T-cell (primary cell): ENCODE measurements at places on chromosomes 7 and 10.

- no peak for DNase-seq
Measured at GRCh38 chr7:96212474-96212873, 109.4 kb downstream of the SLC25A13 start.

DNA sequence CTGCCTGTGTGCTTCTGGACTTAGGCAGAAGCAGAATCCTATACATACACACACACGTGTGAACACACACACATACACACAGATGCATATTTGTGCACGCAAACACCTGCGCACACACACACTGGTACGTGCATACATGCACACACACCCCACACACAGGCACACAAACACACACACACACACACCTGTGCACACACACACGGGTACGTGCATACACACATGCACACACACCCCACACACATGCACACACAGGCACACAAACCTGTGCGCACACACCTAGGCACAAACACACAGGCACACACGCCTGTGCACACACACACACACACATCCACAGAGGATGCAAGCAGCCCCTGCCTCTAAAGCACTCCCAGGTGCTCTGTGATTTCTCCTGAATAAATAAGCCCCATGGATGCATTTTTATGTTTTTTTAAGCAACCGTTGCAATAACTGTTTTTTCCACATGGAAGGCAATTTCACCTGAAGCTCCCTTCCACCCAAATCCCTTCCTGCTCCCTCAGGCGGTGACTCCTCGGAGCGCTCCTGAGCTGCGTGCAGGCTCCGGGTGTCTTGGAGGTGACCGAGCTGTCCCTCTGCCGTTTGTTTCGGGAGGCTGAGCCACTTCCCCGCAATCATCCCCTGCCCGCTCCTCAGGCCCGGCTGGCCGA, 41.5 kb upstream of the PDGFA start:
- DNase-seq: no peak

- DNase-seq: no peak
Measured at GRCh38 chr10:78764846-78765430, 303.8 kb upstream of the ZMIZ1 start.

DNA sequence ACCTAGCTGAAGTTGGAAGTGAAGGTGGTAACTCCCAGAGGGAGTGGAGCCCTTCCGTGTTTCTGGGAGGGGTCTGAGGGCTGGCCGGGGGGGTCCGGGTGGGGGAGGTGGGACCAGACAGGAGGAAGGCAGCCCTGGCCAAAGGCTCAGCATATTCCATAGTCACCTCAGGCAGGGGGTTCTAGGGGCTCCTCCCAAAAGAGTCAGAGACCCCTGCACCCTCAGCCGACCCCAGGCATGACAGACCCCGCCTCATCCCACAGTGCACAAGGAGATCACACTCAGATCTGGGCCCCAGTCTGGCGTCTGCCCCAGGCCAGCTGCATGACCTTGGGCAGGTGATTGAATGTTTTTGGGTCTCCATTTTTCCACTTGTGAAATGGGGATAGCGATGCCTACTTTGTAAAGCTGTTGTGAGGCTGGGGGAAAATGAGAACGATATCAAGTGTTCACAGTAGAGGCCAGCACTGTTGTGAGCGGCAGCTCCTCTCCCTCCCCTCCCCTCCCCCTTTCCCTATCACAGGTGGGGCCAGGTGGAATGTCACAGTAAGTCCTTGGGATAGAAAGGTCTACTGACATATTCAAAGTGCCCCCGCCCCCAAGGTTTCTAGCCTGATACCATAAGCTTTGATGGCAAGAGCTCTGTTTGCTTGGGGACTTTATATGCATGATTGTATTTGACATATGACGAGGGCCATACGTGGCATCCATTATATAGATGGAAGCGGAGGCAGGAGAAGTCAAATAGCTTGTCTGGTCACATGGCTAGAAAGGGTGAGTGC, 33.3 kb downstream of the DNAJB12 start:
- DNase-seq: no peak

DNA sequence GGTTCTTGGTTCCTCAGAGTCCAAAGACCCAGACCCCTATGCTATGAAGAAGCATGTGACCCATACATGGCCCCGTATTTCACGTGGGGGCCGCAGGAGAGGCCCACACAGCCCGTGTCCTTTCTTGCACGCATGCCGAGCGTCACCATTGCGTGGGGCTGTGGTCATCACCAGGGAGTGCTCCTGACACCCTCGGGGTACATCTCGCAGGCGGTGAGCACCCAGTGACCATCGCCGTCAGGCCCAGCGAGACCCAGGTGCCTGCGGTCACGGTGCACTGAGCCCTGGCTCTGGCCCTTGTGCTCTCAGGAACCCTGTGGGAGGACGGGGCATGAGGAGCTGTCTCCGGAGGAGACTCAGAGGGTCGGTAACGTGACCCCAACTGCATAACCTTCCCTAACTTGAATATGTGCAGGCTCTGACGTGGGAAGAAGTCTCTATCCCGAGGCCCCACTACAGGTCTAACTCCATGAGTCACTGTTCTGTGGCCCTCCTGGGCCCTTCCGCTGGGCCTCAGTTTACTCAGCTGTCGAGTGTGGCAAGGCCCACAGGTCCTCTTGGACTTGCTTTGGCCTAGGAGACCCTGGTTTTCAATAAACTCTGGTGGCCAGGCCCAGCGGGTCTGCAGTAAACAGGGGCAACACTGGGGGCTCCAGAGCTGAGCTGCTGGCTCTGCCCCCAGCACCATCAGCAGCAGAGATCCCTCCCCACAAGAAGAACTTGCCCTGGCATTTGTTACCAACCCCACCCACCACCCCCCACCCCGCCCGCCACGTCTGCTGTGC, 503.9 kb downstream of the PTPRN2 start:
- DNase-seq: no peak

DNA sequence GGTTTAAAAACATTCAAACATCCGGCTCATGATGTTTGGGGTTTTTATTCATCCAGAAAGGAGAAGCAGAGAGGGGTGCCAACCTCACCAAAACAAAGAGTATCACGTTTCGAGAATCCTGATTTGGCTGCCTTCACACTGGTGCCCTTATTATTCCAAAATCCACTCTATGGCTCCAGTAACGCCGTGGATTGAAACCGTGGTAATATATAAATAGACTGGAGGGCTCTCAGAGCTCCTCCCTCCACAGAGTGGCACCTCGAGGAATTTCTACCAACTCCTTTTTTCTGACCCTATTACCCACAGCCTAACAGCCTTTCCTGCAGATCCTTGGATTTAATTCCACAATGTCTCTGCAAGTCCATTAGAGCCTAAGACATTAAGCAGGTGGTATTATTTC, 353.6 kb downstream of the CRPPA start:
- DNase-seq: no peak
